ENCODE measurements at places on chromosomes 6 and 20.

DNA sequence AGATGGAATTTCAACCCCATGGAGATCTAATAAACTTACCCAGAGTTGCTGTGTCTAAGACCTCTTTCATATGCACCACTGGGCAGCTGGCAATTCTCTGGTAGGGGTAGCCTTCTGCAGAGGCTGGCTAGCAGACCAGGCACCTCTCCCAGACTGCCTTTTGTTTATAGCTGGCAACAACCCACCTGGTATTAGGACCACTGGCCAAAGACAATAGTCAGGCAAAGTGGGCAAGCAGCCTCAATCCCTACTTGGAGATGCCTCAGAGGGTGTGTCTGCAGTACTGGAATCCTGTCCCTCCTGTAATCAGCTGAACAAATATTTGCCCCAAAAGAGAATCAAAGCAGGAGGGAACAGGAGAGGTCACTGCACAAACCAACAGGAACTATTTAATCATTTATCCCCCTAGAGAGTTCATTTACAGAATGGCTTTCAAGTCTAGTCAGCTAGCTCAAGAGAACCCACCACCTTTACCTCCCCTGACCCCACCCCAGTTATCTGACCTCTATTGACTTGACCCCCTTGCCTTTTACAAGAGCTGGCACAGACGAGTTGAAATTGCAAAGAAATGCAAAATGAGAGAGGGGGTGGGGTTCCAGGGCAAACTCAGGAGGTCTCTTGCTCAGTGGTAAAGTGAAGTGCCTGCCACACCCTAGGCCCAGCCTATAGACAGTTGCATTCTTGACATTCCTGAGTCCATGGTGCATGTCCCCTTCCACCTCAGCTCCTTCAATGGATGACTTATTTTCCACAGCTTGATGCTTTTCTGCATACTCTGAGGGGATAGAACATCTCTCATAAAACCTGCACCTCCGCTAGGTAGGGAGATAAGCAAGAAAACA, 2.8 kb downstream of the BCL2L1 start:
- no peak for DNase-seq

- no peak for DNase-seq
Measured at GRCh38 chr20:45467861-45468260, 1.7 kb upstream of the WFDC2 start.

- DNase-seq = no peak
Measured at GRCh38 chr20:39789411-39789810, 827.3 kb downstream of the DHX35 start.

GRCh38 chr6:35428421-35429149, 23.6 kb upstream of the FANCE start:
- no peak for DNase-seq

GRCh38 chr6:32092760-32093497, 16.2 kb downstream of the TNXB start:
- DNase-seq = no peak

DNA sequence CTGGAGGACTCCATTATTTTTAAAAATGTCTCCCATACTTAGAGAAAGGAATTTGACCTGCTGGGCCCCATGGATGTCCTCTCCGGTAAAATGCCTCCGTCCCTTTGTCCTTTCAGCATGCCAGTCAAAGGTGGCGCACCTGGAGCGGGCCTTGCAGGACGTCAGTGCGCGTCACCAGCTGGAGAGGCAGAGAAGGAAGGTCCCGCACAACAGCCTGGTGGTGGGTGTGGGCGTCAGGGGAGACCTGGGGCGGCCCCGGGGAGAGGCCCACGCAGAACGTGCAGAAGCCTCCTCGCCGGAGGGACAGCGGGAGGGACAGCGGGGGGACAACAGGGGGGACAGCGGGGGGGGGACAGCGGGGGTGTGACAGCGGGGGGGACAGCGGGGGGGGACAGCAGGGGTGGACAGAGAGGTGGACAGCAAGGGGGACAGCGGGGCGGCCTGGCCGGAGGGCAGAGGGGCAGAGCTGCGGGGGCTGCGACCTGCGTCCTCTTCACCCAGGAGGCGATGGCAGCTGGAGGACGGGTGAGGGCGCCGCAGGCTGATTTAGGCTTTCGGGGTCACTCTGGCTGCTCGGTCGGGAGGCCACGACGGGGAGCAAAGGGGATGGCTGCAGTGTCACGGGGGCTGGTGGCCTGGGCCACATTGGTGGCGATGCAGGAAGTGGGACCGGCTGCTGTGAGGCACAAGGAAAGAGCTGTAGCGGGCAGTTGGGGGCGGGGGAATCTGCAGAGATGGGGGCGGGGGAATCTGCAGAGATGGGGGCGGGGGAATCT, 859 bp upstream of the KIF25 start:
- no peak for DNase-seq

DNA sequence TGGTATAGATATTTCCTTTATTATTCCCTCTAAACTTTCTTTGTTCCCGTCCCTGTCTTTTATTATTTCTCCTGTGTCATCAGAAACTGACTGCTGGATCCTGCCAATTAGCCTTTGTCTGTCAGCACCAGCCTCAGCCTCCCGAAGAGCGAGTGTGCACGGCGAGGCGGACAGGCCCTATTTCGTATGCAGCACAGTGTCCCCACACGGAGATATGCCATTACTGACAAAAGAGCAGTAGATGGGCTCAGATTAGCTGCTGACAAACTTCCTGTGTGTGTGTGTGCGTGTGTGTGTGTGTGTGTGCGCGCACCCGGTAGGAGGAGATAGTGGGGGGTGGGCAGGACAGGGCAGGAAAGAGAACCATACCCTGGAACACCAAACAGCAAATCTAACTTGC, 99.5 kb upstream of the ZFP64 start:
- DNase-seq = no peak

DNA sequence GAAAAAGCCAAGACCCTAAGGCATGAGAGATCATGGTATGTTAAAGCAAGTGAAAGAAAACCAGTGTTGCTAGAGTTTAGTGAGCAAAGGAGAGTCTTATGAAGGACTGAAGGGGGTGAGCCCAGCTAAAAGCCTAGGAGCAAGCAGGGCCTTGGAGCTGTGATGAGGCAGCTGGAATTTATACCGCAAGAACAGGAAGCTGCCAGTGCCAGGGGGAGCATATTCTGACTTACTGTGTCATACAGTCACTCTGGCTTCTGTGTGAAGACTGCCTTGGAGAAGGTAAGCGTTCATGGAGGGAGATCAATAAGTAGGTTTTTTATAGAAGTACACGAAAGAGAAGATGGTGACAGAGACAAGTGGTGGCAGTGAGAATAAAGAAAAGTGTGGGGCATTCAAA, 308.9 kb upstream of the THEMIS start:
- DNase-seq = no peak

- DNase-seq = no peak
Measured at GRCh38 chr6:6351511-6352025, 31.1 kb upstream of the F13A1 start.

GRCh38 chr20:44450281-44450889, 25.3 kb upstream of the TTPAL start:
- no peak for DNase-seq

- no peak for DNase-seq
Measured at GRCh38 chr6:150237626-150238025, 94.8 kb downstream of the PPP1R14C start.

DNA sequence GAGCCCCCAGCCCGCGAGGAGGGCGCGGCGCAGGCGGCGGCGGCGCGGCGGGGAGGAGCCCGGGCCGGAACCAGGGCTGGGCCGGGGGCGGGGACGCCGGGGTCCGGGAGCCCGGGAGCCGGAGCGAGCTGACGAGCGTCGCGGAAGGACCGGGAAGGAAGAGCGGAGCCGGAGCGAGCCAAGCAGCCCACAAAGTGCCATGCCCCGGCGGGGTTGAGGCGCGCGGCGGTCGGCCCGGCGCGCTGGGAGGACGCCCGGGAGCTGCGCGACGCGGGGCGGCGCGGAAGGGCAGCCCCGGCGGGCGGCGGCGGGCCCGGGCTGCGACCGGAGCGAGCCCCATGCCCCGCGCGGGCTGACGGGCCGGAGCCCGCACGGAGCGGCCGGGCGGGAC, 289 bp downstream of the FOXP4 start:
- no peak for DNase-seq

DNA sequence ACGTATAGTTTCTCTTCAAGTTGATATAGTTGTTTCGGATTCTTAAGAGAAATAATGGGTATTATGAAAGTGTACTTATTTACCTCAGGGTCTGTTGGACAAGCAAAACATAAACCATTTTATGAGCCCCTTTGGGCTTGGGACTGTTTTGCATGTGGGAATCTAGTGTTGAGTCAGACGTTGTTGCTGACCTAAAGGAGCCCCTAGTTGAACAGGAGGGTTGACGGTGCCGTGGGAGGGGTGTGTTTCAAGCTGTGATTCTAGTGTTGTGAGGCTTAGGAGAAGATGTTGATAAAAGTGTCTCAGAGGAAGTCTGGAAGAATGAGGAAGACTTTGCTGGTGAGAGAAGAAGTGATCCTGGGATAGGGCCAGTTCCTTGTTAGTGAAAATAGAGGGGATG, 140.0 kb downstream of the ARID1B start:
- DNase-seq = no peak

DNA sequence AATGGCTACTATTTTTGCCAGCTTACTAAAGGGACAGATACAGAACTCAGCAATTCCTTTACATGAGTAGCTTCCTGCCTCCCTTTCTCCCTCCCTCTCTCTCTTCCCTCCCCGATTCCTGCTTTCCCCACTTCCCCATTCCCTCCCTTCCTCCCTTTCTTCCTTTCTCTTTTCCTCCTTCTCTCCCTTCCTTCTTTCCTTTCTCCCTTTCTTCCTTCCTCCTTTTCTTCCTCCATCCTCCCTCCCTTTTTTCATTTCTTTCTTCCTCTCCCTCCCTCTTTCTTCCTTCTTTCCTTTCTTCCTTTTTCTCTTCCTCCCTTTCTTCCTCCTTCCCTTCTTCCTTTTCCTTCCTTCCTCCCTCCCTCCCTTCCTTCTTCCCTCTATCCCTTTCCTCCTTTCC, 178.1 kb downstream of the RNF144B start:
- DNase-seq = no peak

DNA sequence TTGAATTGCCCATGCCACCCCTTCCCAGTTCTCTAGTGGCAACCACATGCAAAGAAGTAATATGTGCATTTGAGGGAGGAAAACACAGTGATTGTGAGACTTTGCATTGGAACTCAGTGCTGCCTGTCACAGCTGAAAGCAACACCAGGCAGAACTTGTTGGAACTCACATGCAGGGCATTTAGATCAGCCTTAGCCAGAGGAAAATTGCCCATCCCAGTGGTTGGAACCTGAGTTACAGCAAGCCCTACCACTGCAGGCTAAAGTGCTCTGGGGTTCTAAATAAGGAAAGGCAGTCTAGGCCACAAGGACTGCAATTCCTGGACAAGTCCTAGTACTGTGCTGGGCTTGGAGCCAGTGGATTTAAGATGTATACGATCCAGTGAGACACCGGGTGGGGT, 245.3 kb upstream of the UFL1 start:
- DNase-seq = no peak

- DNase-seq = no peak
Measured at GRCh38 chr20:5153612-5154542, 27.1 kb downstream of the CDS2 start.

GRCh38 chr6:20876036-20876435, 341.8 kb downstream of the CDKAL1 start:
- no peak for DNase-seq

GRCh38 chr6:115610696-115611095, 450.0 kb downstream of the FRK start:
- DNase-seq = no peak

GRCh38 chr6:62192593-62192992, 93.4 kb downstream of the KHDRBS2 start:
- no peak for DNase-seq

DNA sequence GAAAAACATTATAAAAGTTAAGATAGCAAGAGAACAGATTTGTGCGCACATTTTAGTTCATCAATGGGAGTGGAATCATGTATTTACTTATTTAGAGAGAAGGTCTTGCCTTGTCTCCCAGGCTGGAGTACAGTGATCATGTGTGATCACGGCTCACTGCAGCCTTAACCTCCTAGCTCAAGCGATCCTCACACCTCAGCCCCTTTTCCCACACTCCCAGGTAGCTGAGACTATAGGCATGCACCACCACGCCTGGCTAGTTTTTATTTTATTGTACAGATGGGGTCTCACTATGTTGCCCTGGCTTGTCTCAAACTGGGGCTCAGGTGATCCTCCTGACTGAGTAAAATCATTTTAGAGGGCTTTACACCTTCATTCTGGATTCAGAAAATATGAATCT, 72.3 kb upstream of the ADGRF1 start:
- DNase-seq = no peak

GRCh38 chr6:131231891-131232290, 96.6 kb downstream of the AKAP7 start:
- DNase-seq = no peak

DNA sequence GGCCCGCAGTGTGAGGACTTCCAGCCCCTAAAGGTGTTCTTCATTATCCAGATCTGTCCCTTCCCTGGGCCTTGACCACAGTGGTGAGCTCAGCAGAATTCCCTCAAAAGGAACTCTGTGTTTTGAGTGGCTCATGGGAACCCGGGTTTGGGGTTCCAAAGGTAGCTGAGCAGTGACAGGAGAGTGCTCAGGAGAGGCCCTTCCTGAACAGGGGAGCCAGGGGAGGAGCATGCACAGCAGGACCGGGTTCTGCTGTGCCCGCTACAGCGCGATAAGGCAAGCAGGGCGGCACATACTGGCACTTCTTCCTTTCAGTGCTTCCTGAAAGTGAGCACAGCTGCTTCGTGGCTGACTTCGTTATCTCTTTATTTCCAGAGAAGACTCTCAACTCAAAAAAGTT, 88.3 kb downstream of the SSR1 start:
- DNase-seq = no peak

GRCh38 chr6:83615025-83615999, 93.6 kb downstream of the SNAP91 start:
- no peak for DNase-seq

GRCh38 chr20:62704341-62704948, 4.2 kb upstream of the NTSR1 start:
- no peak for DNase-seq

DNA sequence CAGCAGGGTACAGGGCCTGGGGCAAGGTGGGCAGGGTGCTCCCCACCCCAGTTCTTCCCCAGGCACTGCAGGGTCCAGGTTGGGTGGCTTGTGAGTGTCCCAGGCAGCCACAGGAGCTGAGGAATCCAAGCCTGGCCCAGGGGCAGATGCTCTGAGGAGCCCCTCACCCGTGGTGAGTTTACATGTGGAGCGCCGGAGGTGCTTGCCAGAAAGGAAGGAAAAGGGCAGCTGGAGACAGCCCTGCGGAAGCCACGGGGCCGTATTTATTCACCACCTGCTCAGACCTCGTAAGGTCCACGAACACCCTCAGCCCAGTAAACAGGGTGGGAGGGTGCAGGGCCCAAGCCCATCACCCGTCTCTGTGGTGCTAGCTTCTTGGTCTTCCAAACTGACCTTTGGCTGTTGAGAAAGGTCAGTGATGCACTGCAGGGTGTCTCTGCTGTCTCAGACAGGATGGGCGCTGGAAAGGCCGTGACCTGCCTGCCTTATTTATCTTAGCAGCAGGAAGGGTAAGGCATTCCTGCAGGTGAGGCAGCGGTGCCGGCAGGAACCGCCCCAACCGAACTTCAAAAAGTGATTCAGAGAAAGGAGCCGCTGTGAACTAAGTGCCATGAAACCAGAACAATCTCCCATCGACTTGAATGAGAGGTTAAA, 4.0 kb upstream of the FRMD1 start:
- DNase-seq = no peak
